Psoas muscle (tissue), 8 donors: ENCODE measurements at places on chromosomes 6 and 20. TPM values are rescaled to one million over a fixed set of nuclear protein-coding genes. Genes with fewer than 3 reads are reported as not detected.
A peak's percentile ranks its signal among the peaks of the same experiment; 100 is the strongest.

Gene KIAA0408
- 48.0 TPM for polyA plus RNA-seq

- DNase-seq: no peak
Observed at GRCh38 chr6:36050305-36050704, 22.7 kb downstream of the MAPK14 start.

DNA sequence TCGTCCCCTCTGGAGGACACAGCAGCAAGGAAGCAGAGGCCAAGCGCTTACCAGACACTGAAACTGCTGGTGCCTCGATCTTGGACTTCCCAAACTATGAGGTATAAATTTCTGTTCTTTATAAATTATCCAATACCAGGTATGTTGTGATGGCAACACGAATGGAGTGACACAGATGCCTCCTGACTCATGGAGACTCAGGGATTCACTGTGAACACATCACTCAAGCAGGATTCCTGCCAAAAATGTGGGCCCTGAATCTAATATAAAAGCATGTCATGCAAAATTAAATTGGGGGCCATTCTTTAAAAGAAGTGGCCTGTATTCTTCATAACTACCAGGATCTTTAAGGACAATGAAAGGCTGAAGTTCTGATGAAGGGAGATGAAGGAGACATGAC, 52.5 kb upstream of the SLC22A23 start:
- DNase-seq: no peak

GRCh38 chr20:40868551-40869217, 159.9 kb upstream of the TOP1 start:
- peak; percentile 23 for DNase-seq

DNA sequence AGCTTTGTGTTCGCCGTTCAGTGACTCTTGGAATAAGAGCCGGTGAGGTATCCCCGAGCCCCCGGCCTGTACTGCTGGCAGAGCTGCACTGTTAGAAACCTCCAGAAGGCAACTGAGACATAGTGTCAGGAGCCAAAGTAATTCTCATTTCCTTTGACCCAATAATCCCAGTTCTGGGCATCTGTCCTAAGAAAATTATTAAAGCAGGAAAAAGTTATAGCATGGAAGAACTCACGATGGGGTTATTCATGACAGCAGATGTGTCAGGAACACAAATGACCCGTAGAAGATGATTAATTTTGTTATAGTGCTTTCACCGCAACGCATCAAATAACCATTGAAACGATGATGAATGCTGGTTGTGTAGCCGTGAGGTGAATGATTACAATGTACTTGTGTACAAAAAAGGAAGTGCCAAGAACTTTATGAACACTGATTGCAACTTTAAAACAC, 20.3 kb downstream of the CYP21A2 start:
- DNase-seq: no peak

GRCh38 chr6:142367061-142367460, 65.3 kb downstream of the ADGRG6 start:
- no peak for DNase-seq

GRCh38 chr6:152984513-152984872, 1.7 kb upstream of the FBXO5 start:
- no peak for DNase-seq

GRCh38 chr20:49647550-49647949, 66.1 kb downstream of the B4GALT5 start:
- DNase-seq: no peak

DNA sequence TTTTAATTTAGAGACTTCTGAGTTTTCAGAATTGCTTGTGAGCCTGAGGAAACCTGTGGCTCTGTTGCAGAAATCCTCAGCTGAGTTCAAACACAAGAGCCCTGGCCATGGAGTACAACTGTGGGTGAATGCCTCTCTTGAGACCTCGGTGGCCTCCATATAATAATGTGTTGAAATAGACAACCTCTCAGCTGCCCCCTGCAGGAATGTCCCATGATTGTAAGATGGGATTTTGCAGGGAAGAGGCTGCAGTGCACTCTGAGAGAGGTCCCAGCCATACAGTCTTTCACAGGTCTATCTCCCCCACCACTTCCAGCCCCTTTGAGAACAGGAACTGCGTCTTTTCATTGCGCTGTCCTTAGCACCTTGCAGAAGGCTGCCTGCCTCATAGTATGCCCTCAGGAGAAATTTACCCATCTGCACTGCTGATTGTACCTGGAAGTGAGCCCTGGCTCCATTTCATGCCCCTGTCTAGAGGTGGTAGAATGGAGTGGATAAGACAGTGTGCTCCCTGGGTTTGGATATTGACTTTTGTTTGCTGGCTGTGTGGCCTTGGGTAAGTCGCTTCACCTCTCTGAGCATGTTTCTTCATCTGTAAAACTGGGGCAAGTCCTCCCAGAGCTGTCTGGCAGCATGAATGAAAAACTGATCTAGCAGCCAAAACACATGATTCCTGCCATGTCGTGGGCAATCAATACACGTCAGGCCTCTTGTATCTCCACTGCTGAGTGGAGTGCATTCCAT, 16.8 kb upstream of the CDH22 start:
- DNase-seq: no peak

Gene PNLDC1
- polyA plus RNA-seq: 0.25 TPM

GRCh38 chr20:59735917-59736316, 131.6 kb downstream of the PHACTR3 start:
- DNase-seq: no peak

Gene CST3
- polyA plus RNA-seq: 415 TPM

GRCh38 chr20:20549267-20549612, 163.2 kb downstream of the RALGAPA2 start:
- DNase-seq: no peak

DNA sequence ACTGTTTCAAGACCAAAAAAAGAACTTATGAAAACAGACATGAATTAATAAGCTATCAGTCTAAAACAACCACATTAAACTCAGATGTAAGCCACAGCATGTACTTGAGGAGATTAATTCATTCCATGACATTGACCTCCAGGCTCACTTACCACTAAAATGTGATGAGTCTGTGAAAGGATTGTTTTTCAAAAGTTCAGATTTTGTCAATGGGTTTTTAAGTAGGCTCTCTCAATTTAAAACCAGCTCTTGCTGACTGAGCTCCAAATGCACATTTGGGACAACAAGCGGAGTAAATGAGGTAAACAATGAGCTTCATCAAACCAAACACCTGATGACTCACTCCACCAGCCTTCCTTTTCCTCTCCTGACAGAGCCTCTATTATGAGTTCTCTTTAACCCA, 197.0 kb downstream of the SIM1 start:
- DNase-seq: no peak

DNA sequence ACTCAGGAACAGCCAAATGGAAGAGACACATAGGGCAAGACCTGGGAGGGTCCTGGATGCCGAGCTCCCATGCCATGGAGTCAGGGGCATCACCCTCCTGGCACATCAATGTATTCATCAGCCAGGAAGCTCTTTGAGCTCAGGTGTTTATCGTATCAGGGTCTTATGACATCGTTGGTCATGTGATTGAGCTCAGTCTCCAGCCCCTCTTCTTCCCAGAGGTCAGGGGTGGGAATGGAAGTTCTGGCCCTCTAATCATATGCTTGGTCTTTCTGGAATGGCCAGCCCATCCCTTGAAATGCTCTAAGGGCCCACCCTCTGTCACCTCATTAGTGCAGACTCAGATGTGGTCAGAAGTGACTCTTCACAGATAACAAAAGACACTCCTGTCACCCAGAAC, 52.4 kb upstream of the TULP4 start:
- DNase-seq: no peak

Gene CLPSL2
- not detected for polyA plus RNA-seq

GRCh38 chr20:33284284-33284683, 1.3 kb downstream of the BPIFB1 start:
- DNase-seq: no peak

GRCh38 chr6:41728954-41729353, 6.5 kb downstream of the TFEB start:
- no peak for DNase-seq

- DNase-seq: no peak
Observed at GRCh38 chr20:61918548-61918947, 147.1 kb downstream of the TAF4 start.

Gene SCRT2
- polyA plus RNA-seq: not detected

Gene TINAG
- 0.04 TPM for polyA plus RNA-seq

DNA sequence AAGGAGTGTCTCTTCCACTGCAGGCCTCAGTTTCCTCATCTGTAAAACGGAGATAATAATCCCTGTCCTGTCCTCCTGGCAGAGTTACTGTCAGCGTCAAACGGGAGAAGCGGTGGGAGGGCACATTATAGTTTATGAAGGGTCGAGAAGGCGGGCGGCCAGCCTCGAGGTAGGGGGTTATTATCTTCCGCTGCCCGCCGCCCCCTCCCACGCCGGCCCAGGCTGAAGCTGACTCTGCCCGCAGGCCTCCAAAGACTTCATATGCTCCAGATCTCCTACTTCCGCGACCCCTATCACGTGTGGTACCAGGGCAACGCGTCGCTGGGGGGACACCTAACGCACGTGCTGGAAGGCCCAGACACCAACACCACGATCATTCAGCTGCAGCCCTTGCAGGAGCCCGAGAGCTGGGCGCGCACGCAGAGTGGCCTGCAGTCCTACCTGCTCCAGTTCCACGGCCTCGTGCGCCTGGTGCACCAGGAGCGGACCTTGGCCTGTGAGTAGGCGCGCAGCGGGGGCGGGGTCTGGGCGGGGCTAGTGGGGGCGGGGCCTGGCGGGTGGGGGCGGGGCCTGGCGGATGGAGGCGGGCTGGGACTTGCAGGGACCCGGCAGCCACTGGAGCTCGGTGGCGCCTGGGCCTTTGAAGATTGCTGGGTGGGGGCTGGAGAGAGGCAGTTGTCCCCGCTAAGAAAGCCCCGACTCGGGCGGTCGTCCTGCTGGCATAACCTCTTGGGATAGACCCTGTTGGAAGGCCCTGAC, 2.8 kb downstream of the PROCR start:
- DNase-seq: peak; percentile 52

Gene KCNK5
- polyA plus RNA-seq: 0.12 TPM

GRCh38 chr6:19375613-19376012, 461.6 kb upstream of the ID4 start:
- DNase-seq: no peak

Gene NFATC2
- polyA plus RNA-seq: 0.48 TPM

Gene EIF2S2
- 219 TPM for polyA plus RNA-seq

- no peak for DNase-seq
Observed at GRCh38 chr6:101800598-101800997, 407.1 kb downstream of the GRIK2 start.
